ENCODE measurements at places on chromosomes 5 and 9.

DNA sequence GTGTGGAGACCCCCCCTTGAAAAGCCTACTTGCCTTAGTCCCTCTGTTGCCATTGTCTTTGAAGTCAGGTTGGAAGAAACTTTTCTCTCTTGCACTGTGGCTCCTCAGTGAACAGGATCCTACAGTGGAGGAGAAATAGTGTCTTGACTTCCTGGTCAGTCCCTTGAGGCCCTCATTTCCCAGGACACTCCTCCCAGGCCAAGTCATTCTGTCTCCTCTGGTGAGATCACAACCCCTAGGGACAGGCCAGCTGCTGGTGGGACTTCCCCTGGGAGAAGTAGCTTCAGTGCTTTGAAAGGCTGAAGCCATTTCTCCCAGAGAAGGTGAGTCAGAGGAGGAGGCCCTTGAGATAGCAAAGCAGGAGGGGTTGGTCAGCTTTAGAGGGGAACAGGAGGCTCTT lies 10.1 kb upstream of the GRIA1 start:
- no peak for DNase-seq

DNA sequence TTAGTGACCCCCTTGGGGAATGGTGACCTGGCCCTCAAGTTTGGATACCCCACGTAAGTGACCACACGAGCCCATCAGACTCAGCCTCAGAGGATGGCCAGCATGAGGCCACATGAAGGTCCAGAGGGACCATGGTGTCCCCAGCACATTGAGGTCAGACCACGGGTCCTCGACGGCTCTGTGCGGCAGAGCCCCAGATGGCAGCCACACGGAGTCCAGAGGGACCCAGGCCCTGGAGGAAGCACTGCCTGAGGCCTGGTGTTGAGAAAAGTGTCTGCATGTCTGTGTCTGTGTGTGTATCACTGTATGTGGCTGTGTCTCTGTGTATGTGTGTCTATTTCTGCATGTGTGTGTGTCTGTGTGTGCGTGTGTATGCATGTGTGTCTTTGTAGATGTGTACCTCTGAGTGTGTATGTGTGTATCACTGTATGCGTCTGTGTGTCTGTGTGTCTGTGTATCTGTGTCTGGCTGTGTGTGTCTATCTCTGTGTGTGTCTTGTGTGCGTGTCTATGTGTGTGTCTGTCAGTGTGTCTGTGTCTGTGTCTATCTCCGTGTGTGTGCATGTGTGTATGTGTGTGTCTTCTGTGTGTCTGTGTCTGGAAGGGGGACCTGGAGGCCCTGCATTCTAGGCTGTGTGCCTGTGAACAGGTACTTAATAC lies 992 bp downstream of the LCNL1 start:
- DNase-seq, result no peak

GRCh38 chr5:136910625-136911024 lies 545.3 kb upstream of the TRPC7 start:
- DNase-seq, result no peak

GRCh38 chr9:135530146-135530545 lies 8.9 kb downstream of the LCN1 start:
- DNase-seq, result no peak

GRCh38 chr9:111161015-111161415 lies 122.7 kb upstream of the LPAR1 start:
- DNase-seq, result no peak

- no peak for DNase-seq
These were observed 26.7 kb upstream of the XPA start for GRCh38 chr9:97723819-97724218.

GRCh38 chr9:114779352-114779845 lies 26.4 kb downstream of the TNFSF15 start:
- DNase-seq, result no peak

DNA sequence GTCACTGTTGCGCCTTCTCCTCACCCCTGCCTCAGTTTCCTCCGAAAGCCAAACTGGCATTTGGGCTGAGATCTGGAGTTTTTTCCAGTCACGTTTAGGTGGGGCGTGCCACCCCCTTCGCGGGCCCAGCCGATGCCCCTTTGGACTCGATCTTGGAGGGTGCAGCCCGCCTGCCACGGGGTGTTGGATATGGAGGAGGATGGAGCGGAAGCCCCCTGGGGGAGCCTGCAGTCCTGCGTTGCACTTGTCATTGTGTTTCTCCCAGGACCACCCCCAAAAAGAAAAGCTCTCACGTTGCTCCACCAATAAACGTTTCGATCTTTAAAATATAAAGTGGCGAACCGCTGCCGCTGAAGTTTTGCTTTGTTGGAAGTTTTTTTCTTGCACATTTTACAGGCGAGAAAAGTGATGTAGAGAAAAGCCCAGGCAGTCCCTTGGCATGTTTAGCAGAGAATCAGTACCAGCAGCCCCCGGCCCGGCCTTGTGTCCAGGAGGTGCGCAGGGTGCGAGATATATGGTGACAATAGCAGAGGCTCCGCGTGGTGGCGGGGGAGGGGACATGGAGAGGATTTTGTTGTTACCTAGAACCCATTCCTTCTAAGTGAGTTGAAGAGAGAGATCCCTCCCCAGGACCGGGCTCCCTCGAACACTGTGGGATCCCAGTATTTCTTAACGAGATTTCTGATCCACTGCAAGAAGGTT lies 681 bp downstream of the F2R start:
- DNase-seq, result no peak

- DNase-seq, result no peak
These were observed 482.0 kb upstream of the CD180 start for GRCh38 chr5:67678594-67678993.

GRCh38 chr5:38273626-38274025 lies 15.3 kb downstream of the EGFLAM start:
- DNase-seq, result no peak

DNA sequence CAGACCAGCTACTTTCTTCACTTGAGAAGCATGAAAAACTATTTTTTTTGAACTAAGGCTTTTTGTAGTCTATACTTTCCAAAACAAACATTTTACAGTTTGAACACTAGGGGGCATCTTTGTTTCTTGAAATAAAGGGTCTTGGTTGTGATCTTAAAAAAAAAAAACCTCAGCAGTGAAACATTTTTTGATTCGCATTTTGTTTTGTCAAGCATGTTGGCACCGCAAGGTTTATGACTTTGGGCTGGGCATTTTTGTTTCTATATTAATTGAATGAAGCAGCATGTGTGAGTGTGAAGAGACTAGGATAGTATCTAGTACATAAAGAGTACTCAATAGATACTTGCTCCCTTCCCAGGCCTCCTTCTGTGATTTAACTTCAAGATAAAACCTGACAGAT lies 31.6 kb upstream of the ACOT12 start:
- no peak for DNase-seq

GRCh38 chr9:96721303-96721702 lies 56.6 kb downstream of the ZNF510 start:
- DNase-seq, result no peak

DNA sequence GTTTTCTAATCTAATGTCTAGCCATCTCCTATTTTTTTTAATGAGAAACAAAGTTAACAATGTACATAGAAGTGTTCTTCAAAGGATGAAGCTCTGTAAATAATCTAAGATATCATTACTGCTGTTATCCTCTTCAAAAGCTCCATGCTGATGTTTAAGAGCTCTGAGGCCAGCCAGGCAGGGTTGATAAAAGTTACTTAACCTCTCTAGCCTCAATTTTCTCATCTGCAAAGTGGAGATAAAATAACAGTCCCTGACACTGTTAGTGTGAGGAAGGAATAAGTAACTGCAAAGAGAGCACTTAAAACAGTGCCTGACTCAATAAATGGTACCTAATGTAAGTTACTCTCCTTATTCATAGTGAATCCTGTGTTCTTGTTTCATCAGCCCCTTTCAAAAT lies 60.1 kb downstream of the LHFPL2 start:
- DNase-seq, result no peak

DNA sequence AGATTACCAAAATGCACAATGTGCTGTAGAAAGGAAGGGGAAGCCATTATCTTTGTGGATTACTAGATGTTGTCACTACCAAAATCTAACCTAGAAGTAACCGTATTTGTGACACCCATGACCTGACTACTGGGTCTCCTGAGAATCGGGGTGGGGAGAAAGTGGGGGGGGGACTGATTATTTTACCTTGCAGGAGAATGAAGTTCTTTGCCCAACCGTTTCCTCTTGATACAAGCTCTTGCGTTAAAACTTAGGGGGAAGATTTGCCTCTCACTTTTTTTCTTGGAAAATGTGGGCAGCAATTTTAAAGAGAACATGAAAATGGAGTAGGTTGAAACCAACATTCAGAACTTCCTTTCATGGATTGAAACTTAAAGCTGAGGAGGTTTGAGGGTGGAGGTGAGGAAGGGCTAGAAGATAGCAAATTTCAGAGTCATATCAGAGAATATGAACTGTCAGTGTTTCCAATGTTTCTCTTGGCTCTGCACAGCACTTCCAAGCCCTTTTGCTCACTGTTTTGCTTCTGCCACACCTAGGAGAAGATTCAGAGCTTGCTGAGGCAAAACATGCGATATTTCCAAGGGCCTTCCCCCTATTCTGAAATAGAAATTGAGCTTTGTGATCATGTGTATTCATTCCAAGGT lies 280.8 kb downstream of the AOPEP start:
- no peak for DNase-seq

DNA sequence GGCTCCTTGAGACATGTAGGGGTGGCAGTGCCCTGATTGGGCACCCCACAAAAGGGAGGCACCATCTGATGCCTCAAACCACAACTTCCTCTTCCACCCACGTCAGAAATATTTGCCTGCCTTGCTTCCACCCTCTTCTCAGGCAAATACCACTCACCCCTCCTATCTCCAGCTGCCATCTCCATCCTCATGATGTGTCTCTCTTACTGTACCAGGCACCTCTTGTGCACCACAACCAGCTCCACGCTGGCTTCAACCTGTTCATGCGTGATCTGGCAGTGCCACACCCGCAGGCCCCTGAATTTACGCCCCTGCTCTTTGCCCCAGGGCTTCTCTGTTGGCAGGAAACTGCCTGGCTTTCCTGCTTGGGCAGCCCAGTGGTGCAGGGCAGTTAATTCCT lies 87.8 kb upstream of the HSPA9 start:
- no peak for DNase-seq

DNA sequence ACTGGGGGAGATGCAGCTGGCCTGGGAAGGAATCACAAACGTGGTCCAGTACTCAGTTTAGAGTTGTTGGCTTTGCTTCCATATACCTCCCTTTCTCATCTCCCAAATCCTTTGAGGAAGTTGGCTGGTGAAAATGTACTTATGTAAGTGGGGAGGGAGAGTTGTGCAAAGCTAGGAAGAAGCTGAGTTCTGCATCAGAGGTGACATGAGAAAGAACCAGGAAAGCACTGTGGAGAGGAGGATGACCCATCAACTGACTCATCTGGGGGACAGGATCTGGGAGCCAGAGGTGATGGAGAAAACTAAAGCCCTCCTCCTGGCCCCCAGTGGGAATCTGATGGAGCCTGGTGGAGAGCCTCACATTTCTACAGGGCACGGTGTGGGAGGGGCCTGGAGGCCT lies 16.2 kb downstream of the KCNMB1 start:
- no peak for DNase-seq

GRCh38 chr5:132704875-132705274 lies 31.1 kb downstream of the IL4 start:
- no peak for DNase-seq

DNA sequence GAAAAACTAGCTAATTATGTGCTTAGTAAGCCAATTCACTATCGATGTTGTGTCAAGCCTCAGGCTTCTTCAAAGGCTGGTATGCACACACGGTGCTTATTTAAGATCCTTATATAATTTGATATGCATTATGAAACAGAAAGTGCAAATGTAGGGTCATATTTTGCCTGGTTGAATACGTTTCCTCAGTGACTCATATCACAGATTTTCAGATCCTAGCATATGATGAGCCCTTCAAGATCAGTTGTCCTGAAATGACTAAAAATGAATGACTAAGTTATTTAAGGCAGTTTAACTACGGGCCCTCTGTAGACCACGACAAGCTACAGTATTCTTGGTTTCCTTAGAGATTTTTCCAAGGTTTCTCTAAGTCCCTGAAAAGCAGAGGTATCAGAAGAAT lies 778.3 kb downstream of the PRELID2 start:
- no peak for DNase-seq

GRCh38 chr9:134938346-134939079 lies 20.8 kb upstream of the FCN1 start:
- no peak for DNase-seq

- no peak for DNase-seq
These were observed 1148.1 kb upstream of the ACO1 start for GRCh38 chr9:31236344-31236743.

DNA sequence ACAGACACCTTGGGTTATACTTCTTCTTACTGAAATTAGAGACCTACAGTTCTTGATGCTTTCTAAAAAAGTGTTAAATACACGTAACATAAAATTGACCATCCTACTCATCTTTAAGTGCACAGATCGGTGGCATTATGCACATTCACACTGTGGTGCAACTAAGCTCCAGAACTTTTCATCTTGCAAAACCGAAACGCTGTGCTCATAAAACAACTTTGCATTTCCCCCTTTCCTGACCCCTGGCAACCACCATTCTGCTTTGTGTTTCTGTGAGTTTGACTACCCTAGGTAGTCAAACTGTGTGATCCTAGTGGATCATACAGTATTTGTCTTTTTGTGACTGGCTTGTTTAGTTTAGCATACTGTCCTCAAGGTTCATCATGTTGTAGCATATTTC lies 3.9 kb downstream of the MVB12B start:
- DNase-seq, result no peak

DNA sequence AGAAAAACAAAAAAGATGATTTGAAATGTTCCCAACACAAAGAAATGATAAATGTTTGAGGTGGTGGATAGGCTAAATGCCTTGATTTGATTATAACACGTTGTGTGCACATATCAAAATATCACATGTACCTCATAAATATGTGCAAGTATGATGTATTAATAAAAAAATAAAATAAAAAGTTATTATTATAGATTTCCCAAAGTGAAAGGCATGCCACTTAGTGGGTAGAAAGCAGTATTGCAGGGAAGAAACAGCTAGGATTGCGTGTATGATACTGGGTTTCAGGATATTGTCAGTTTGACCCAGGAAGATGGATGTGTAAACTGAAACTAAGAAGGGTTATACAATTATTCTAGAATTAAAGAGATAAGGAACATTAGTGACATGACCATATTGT lies 3.6 kb upstream of the TMEM38B start:
- no peak for DNase-seq

GRCh38 chr9:137715321-137715720 lies 96.5 kb downstream of the EHMT1 start:
- no peak for DNase-seq

DNA sequence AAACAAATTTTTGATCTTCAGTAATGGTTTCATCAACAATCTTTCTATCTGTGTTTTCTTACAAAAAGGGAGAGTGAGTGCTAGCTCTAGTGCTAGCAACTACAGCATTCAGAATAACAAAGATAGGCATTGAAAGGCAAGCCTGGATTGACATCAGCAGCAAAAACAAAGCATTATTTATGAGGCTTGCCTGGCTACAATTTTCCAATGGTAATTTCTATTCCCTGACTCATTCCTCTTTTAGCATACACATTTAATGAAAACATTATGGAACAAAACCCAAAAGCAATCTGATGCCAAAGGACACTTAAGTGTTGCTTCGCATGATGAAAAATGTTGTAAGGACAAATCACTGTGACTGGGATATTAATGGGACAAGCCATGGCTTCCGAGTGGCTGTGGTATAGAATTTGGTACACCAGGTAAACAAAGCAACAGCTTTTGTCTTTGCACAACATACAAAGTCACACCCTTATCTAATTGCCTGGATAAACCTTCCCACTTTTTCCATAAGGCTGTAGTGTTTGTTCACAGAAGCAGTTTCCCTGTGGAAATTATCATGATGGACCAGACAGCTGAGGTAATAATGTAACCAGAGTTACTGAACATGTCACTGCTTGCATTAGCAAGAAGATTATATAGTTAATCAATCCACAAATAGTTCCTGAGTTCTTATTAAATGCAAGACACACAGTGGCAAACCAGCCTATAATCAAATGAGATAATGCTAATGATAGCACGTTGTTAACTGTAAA lies 179.8 kb upstream of the EDIL3 start:
- no peak for DNase-seq
